ENCODE measurements at places on chromosomes 11 and 22. TPM values are rescaled to one million over a fixed set of nuclear protein-coding genes. Genes with fewer than 3 reads are reported as not detected.

GRCh38 chr22:36424901-36425579 lies 37.3 kb upstream of the MYH9 start:
- no peak for DNase-seq

Gene OR2D2
- not detected for total RNA-seq

DNA sequence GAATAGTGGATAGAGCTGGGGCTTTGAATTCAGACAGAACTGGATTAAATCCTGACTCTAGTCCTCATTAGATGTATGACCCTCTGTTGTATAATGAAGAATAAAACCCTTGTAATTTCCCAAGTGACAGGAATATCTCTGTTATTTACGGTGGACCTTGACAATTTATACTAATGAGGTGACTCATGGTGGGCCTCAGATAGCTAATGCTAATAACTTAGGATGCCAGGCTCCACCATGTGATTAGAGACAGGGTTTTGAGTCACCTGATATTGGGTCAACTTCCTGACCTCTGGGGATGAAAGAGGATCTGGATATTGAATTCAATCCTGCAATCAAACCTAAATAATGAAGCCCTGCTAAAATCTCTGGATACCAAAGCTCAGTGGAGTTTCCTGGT lies 33.6 kb downstream of the OSBP start:
- no peak for DNase-seq

DNA sequence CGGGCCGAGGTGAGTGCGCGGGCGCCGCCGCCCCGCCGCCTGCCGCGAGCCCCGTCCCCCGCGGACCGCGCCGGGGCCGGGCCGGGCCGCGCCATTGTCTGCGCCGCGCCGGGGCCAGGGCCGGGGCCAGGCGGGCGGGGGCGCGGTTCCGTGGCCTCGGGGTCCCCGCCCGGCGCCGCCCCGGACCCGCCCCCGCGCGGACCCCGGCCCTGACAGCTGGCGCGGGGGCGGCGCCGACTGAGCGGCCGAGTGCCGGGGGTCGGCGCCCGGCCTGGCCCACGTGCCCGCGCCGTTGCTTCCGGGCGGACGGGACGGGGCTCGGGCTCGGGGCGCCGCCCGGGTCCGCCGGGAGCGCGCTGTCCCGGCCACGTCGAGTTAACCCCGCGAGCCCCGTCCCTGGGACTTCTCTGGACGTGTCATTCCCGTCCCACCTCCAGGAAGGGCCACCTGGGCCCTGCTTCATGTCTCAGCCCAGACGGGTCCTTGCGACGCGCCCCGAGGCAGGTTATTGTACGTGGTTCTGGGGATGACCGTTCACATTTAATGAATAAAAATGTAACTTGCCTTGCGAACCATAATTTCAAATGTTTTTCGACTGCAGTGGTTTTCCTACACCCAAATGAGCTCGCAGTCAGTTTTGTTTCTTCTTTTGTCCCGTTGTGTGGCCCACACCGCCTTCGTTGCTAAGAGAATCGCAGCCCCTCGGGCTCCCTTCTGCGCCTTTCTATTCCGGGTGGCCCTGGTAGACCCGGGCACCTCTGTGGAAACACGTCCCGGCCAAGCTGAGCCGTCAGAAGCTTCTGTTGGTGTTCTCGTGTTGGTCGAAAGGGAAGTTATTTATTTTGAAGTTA lies 562 bp downstream of the ZBED4 start:
- DNase-seq, result peak; percentile 50

GRCh38 chr11:126917531-126918204 lies 82.9 kb downstream of the KIRREL3 start:
- DNase-seq, result no peak

Gene MED17
- 45.3 TPM for total RNA-seq

Gene PKNOX2
- not detected for total RNA-seq
